ENCODE measurements at places on chromosomes 6 and 20.

DNA sequence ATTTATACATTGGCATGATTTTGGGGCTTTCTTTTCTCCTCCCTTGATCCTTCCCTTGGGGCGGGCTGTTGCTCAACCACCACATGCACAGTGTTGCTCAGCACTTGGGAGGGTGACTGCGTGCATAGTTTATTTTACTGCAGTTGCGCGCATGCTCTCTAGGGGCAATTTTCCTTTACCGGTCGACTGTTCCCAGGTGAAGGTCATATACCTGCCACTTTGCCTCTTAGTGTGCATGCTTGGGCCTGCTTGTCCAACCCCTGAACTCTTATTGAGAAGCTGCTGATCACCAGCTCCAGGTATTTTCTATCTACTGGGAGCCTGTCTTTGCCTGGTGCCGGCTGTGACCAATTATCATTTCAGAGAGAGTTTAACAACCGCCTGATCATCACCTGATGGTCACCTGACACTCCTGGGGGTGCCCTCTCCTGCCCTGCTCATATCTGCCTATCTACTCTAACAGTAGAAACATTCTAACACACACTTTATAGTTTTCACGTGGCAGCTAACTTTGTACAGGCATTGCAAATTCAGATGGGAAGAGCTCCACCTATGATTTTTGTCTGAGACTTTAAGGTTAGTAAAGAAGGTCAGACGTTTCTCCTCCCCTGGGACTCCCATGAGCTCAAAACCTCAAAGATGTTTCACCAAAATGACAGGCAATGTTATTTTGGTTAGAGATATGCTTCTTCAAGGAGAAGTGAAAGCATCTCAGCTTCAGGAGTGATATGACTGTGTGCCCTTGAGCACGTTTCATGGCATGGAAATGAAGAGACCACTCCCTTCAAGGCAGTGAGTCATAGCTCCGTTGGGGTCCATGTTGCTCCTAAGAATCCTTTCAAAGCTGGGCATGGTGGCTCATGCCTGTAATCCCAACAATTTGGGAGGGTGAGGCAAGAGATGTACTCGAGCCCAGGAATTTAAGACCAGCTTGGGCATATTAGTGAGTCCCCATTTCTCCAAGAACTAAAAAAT is 227.5 kb upstream of the MYLIP start:
- no peak for DNase-seq

DNA sequence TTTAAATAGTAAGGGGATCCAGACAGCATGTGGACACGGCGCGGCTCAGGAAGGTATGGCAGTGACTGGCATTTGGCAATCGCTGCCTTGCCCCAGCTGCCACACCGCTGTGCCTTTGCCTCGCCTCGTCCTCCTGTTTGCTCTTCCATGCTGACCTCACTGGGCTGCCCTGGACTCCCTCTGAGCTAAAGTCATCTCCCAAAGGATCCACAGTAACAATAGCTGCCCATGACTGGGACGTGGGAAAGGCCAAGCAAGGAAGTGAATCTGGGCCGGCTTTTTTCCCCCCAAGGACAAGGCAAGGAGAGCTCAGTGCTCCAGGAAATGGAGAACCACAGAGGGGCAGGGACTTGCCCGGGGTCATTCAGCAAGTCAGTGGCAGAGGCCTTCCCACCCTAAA is 48.1 kb downstream of the JPH2 start:
- DNase-seq = no peak

- DNase-seq = no peak
These were observed 69.6 kb downstream of the DNAH8 start for GRCh38 chr6:38784506-38785235.

DNA sequence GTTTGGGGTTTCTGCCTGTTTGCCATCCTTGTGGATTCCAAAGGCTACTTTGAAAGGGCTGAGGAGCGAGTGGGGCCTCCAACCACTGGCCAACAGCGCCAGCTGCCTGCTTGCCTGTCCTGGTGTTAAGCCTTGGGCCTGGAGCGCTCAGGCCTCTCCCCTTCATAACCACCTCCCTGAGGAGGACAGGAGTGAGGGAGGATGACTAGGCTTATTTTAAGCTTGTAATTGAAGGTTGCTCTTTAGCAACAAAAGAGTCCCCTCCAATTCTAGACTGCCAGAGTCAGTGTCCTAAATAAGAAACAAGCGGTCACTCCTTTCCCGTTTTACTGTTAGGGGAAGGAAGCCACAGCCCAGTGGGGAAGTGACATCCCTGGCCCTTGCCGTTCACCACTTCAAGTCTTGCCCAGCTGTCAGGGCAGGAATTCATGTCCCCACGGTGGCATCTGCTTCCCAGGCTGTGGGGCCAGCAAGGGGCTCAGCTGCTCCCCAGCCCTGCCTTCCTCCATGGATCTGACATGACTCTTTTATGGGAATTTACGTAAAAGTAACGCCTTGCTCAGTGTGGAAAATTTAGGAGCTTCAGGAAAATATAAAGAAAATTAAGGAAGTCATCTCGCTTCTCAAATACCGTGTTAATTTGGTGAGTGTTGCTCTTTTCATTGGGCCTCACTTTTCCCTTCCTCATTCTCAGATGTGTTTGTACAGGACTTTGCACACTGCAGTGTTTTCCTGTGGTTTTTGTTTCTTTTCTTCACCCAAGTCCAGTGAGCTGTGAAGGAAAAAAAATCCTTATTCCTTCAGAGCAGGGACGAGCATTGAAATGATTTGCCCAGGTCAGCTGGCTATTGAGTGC is 57.8 kb downstream of the SSR1 start:
- DNase-seq = no peak

DNA sequence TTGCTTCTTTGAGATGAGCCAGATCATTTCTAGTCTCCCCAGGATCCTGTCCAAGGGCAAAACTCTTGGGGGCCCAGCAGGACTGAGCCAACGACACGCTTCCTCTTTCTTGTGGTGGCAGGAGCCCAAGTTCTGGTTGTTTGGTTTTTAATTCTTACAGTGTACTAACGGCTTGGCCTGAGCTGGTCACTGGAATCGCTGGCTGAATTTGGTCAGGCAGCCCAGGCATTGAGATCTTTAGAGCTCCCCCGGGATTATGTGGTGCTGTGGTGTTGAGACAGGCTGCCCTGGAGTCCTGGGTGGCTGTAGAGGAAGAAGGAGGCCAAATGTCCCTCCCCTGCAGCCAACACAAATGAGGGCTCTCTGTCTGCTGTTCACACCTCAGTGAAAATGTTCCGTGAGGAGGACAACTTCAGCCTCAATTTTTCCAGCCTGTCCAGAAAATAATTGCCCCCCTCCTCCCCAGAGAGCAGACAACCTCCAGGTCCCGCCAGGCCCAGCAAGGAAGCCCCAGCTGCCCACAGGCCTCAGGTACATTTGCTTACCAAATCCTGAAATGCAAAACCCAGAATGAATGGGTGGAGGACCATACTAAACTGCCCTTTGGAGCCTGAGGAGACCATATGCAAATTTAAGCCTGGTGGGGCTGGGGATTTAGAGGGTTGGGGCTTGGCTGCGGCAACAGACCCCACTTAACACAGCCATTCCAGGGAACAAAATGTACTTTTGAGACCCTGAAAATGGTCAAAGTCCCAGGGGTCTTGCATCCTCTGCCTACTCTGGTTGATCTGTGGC is 23.6 kb downstream of the BNIP5 start:
- no peak for DNase-seq

DNA sequence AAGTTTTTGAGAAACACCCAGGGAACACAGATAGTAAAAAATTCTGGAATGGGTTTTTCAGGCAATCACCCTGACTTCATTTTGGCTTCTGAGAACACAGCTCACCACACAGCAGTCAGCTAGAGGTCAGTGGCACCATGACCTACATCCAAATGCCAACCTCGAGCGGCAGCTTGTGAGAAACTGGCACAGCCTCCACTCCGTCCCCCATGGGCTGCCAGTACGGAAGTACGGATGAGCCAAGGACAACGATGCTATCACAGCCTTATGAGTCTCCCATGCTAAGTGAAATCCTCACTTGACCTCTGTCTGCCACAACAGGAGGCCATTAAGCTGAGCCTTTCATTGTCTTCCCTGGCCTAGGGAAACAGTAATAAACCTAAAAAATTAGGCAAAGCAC is 32.0 kb downstream of the KIF16B start:
- DNase-seq = no peak

DNA sequence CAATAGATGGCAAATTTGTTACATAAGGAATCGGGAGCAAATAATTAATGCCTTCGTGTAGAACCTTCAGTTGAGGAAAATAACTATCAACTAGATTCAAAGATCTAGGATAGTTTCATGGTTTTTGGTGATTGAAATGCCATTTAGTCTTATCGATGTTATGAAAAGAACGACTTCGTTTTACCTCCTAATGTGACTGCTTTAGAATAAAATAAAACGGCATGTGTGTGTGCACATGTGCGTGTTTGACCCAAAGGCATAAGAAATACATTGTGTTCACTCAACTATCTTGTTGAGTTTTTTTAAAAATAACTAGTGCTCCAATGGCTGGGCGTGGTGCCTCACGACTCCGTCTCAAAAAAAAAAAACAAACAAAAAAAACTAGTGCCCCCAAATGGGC is 37.6 kb downstream of the ZBTB2 start:
- no peak for DNase-seq

DNA sequence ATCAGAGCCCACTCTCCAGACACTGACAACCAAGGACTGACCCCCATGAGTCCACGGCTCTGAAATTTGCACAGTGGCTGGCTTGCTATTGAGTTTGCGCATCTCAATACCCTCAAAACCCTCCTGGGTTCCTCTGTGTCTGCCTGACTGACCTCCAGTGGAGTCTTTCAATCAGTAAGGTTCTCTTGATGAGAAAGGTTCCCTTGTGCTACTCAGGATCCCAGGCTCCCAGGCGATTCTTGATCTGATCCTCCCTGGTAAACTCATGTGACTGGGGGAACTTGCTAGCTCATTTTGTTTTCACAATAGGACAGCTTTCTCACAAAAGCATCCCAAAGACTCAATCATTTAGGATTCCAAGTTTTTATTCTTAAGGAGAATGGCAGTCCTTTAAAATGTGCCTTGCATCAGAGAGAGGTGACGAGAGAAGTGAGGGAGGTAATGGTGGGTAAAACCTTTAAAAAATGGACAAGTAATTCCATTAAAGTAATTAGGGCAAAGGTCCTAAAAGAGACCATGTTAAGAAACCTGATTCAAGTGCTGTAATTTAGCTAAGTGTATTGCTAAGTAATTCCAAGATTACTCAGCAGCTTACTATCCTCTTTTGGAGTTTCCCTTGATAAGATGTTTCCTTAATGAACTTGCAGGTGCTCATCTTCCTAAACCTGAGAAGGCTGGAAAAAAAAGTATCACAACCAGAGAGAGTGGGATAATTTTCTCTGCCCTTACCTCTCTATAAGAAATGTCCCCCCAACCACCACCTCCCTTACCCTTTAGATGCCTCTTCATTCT is 304.7 kb upstream of the SGK1 start:
- no peak for DNase-seq

- DNase-seq = no peak
These were observed 2.7 kb downstream of the CTSA start for GRCh38 chr20:45893831-45894230.

- DNase-seq = no peak
These were observed 30.1 kb downstream of the PYGB start for GRCh38 chr20:25277941-25278521.

GRCh38 chr6:153435787-153436186 is 304.7 kb upstream of the RGS17 start:
- no peak for DNase-seq

DNA sequence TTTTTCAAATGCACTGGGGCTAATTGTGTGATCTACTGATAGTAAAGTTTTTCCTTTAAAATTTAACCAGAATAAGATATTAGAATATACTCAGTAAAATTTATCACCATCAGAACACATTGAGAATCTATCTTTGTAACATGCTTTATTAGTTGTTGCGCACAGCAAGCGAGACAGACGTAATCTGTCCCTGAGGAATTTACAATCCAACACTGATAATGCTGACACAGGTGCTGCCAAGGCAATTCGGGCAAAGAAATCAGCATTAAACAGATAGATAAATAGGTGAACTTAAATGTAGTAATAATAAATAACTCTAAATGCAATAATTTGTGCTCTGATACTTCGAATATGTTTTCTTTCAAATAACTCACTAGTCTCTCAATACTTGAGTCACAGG is 607.2 kb downstream of the HTR1B start:
- DNase-seq = no peak

GRCh38 chr20:19688031-19688806 is 69.8 kb upstream of the RIN2 start:
- no peak for DNase-seq

DNA sequence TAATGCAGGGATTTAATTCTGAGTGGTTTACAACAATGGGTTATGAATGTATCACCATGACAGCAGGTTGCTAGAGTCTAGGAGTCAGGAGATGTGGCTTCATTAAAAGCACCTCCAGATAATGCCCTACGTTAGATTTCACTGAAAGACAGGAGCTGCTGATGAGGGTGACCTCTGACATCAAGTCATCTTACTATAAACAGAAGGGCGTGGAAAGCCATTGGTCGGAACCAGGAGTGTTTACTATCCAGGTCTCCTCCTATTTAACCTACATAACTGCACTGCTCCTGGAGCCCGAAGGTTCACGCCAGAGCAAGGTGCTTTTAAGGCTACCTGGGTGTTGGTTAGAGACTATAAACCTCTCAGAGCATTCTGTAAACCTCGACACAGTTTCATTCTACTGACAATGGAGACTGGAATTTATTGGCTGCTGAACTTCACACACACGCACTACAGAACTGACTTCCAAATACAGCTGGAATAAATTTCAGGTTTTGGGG is 128.7 kb downstream of the EYA4 start:
- no peak for DNase-seq

DNA sequence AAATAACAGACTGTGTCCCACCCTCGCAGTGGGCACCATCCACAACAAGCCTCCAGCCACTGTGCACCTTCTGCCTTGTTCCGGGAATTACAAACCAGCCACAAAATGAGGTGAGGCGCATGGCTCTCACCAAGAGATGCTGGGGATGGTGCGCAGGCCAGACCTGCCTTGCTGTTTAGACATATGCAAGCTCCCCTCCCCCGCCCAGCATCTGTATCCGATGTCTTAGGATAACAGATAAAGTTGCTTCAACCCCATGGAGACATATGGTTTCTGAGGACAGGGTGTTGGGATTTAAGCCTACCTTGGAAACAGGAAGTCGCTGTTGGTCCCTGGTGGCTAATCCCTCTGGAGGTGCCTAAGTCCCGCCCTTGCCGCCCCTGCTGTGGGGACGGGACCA is 50.4 kb upstream of the MPC1 start:
- no peak for DNase-seq

DNA sequence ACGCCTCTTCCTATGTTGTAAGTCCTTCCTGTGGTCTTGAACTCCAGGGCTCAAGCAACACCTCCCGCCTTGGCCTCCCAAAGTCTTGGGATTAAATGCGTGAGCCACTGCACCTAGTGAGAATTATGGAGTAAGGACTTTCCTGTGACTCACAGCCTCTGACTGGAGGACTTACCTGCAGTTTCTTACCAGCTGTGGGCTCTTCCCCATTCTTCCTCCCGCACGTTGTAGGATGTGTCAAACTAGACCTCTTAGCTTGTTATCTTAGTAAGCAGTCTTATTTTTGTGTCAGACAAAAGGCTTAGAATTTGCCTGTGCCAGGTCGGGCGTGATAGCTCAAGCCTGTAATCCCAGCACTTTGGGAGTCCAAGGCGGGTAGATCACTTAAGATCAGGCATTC is 30.9 kb downstream of the BAK1 start:
- DNase-seq = no peak

GRCh38 chr6:72624557-72625160 is 2.8 kb downstream of the KCNQ5 start:
- DNase-seq = no peak

- no peak for DNase-seq
These were observed 127.9 kb upstream of the BACH2 start for GRCh38 chr6:90424580-90424979.
